Cortex of kidney (tissue), 1 donor: ENCODE measurements at places on chromosomes 11 and 22.

DNA sequence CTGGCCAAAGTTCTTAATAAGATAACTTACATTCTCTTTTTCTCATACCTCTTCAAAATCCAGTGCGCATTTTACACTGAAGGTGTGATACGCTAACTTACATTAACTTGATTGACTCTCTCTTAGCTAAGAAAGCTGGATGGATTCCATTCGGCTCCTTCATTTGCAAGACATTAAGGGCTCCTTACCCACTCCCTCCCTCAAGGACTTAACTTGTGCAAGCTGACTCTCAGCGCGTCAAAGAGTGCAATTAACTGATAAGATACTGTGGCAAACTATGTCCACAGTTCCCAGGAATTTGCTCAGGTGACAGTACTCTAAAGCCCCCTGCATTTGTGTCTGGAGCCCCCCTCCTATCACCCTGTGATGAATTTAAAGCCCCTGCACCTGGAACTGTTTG is 6.4 kb upstream of the RFPL1 start:
- no peak for DNase-seq

- DNase-seq, result no peak
These were observed 32.9 kb downstream of the RBFOX2 start for GRCh38 chr22:35995772-35996171.

DNA sequence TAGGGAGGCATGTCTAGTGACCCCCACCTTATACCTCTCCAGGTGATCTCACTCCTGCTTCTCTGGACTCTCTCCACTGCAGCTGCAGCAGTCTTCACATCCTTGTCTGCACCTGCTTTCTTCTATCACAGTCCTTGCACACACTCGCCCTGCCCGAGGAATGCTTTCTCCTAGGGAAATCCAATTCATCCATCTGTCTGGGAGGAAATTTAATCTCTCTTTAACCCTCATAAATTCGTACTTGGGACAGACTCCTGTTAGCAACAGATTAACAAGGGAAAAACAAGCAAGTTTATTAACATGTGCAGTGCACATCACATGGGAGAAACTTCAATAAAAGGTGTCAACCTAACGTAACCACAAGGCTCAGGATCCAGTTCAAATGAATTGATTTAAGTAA is 11.3 kb upstream of the RCN1 start:
- DNase-seq, result no peak

GRCh38 chr11:61602775-61603569 is 22.1 kb upstream of the SYT7 start:
- no peak for DNase-seq

DNA sequence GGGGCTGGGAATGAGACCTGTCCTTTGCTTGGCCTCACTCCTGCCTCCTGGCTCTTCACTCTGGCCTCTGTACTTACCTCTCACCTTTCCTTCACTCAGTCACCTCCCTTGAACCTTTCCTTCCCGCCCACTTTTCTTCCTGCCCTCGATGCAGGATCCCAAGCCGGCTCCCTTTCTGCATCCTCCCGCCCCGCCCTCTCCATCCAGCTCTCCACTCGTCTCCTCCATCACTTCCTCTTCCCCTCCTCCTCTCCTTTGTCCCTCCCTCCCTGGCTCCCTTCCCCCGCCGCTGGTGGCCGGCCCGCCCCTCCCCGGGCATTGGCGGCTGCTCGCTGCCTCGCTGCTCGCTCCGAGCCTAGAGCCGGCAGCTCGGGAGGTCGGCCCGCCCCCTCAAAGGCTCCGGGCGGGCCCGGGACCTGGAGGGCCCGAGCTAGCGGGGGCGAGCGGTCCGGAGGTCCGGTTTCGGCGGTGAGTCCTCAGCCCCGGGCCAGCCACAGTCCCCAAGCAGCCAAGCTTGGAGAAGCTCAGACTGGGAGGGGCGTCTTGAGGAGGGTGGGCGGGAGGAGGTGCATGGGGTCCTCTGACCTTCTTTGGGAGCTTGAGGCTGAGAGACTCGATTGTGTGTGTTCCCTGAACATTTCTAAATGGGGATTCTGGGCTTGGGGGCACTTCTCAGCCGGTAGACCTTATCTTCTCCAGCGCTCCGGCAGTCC is 13.8 kb downstream of the PHLDB1 start:
- DNase-seq, result no peak

- no peak for DNase-seq
These were observed 72.7 kb downstream of the TRPC6 start for GRCh38 chr11:101511065-101511464.

GRCh38 chr11:10637731-10638151 is 55.8 kb downstream of the IRAG1 start:
- DNase-seq, result no peak

DNA sequence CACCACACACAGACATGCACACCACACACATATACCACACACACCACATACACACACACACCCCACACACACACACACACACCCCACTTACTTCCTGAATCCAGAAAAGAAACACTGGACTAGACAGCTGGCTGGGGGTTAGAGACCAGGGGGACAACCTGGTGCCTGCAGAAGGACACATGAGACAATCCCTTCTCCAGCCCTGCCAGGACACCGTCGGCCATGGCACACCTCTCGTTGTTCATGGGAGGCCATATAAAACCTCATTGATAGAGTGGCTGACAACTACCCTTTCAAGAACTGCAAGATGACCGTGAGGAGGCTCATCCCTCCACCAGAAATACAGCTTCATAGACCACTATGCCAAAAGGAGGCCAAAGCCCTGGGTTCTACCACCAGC is 54.3 kb downstream of the IGSF9B start:
- no peak for DNase-seq

GRCh38 chr11:128739589-128739988 is 45.7 kb downstream of the FLI1 start:
- no peak for DNase-seq

DNA sequence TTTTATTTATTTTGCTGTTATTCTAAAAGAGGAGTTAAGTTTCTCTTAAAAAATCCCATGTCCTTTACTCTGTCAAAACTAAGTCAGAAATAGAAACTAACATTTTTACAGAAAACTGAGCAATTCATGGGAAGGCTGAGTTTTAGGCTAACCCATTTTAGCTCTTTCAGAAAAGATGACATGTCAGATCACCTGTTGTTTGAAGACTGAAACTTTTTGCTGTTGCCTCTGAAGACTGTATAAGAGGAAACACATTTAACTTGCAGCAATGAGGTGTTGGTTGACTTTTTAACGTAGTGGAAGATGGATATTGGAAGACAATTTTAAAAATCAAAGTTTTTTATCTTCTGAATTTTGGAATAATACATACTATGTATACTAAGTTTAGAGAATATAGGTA is 115.4 kb downstream of the METTL15 start:
- DNase-seq, result no peak

GRCh38 chr11:120229451-120230424 is 10.2 kb upstream of the POU2F3 start:
- DNase-seq, result no peak

- no peak for DNase-seq
These were observed 2.7 kb upstream of the PTPRJ start for GRCh38 chr11:47977623-47978022.

GRCh38 chr11:84871116-84871515 is 756.0 kb downstream of the DLG2 start:
- no peak for DNase-seq

GRCh38 chr22:50098052-50098451 is 8.2 kb downstream of the MOV10L1 start:
- DNase-seq, result no peak

DNA sequence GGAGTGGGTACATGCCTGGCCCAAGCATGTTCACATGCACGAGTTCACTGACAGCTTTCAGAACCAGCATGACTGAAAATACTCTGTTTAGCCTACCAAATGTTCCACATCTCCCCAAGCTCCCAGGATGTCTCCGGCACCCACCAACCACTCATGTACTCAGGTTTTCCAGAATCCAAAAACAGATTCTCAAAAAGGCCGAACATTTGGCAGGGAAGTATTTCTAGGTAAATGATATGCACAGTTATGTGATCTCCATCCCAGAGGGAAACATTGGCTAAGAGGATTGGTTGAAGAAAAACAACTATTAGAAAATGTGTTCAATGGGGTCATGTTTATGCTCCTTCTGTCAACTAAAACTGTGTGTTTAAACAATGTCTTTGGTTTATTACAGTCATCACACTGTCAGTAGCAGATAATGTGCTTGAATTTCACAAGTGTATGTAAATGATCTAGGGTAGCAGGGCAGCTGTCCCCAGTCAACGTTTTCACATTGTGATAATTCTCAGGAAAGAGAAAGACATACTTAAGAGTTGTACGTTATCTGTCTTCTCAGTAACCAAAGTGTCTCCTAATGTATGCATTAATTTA is 52.3 kb downstream of the BARX2 start:
- no peak for DNase-seq

DNA sequence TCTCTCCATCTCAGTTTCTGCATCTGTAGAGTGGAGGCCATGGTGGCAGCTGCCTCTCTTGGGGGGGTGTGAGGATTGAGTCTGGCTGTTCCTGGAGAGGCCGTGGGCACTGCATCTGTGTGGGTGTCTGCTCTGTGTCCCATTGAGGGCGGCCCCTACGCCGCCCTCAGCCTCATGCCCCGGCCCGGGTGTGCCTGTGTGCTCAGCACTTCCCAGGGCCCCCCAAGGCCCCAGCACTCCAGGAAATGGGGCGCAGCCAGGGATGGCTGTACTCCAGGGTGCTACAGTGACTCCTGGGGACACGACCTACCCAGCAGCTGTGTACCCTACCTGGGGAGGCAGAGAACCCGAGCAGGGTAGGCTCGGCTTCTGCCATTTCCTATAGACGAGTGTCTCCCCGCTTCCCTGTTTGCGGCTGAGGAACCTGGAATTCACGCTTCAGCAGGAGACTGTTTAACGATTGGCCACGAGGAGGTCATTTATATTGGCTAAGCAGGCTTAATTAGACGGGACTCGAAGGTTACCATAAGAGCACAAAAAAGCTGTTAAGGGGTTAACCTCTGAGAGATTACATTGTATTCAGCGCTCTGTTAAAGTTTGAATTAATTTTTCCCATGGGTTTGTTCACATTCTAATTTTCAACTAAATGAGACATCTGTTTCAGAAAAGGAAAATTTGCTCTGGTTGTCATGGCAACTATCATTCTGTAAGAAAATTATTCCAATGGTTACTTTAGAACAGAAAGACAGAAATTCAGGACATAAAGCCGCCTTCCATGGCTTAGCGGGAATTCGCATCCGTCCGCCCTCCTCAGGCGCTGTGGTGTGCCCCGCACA is 76.4 kb downstream of the MPPED1 start:
- no peak for DNase-seq

GRCh38 chr11:107076832-107077231 is 58.6 kb upstream of the GUCY1A2 start:
- no peak for DNase-seq

GRCh38 chr11:396511-396947 is 2.5 kb downstream of the PKP3 start:
- no peak for DNase-seq

- no peak for DNase-seq
These were observed 1533.5 kb upstream of the RAG2 start for GRCh38 chr11:38131535-38131934.

GRCh38 chr11:120350637-120351036 is 14.4 kb downstream of the ARHGEF12 start:
- no peak for DNase-seq

- DNase-seq, result no peak
These were observed 42.2 kb upstream of the CCDC134 start for GRCh38 chr22:41758231-41758630.

- DNase-seq, result no peak
These were observed 66.1 kb upstream of the A4GALT start for GRCh38 chr22:42786606-42787356.

DNA sequence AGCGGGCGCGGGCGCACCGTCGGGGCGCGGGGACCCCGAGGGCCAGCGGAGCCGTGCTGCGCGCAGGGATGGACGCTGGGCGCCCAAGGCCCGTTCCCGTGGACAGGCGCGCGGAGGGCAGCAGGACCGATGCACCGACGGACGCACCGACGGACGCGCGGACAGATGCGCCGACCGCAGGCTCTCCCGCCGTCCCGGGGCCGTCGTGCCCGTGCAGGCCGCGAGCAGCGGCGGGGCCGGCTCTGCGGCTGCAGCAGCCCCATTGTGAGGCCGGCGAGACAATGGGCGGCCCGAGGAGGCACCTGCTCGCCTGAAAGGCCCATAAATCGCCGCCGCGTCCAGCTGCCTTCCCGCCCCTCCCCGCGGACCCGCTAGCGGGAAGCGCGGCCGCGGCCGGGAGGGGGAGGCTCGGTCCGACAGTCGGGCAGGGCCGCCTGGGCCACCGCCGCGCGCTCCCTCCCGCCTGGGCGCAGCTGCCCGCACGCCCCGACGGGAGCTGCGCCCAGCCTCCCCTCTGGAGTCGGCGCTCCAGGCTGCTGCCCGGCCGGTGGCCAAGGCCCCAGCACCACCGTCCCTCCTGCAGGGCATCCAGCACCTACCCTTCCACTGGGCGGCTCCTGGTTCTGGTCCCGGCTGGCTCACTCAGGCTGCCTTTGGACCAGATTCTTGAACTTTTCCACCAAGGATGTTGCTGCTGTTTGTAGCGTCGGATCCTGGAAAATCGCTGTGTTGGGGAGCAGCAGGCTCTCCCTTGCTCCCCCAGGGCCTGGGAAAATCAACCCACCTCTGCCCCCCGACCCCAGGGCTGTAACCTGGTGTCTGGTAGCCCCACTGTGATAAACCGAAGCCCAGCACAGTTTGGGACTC is 15.8 kb downstream of the CDKN1C start:
- DNase-seq, result no peak

- DNase-seq, result no peak
These were observed 15.8 kb downstream of the DGKZ start for GRCh38 chr11:46363031-46363407.
